ENCODE measurements at places on chromosomes 13 and 19.

- DNase-seq = no peak
Observed at GRCh38 chr13:75803164-75803611, 167.1 kb downstream of the LMO7 start.

GRCh38 chr19:54231077-54231931 is 8.5 kb upstream of the LILRB3 start:
- DNase-seq = peak; percentile 38

- no peak for DNase-seq
Observed at GRCh38 chr13:67833564-67833963, 603.4 kb upstream of the PCDH9 start.

DNA sequence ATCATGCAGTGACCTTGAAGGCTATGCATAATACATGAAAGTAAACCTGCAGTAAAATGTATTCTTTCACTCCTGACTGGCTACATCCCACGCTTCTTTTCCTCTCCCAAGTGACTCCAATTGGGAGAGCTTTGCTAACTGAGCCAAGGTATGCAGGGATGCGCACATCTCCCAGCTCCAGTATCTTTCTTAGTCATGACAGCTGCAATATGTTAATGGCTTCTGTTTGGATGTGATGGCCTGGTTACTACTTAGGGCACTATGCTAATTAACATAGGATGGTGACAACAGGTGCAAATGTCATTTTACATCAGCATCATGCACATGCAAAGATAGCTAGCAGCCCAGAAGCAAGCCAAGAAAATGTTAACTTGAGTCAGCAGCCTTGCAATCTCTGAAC is 134.7 kb downstream of the POU4F1 start:
- DNase-seq = no peak

DNA sequence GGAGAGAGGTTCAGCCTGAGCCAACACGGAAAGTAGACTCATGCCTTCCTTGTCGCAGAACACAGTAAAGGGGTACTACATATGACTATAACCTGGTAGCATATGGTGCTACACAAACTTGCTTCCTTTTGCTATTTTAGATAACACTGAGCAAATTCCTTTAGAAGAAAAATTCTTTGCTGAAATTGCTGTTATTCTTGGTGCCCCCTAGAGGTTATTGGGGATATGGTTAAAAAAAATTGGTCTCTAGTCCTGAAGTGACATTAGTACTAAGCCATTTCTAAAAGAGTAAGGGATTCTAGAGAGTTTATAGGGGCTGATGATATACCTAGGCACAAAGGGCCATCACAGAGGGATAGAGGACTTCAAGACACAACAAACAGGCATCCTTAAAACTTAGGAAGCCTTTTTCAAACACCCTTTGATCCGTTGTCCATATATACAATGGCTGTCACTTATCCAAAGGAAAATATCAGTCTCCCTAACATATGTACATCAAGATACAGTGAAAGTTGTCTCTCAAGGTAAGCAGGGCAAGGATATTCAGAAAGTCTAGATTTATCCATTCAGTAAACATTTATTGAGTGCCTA is 13.9 kb upstream of the HS6ST3 start:
- DNase-seq = peak; percentile 6

DNA sequence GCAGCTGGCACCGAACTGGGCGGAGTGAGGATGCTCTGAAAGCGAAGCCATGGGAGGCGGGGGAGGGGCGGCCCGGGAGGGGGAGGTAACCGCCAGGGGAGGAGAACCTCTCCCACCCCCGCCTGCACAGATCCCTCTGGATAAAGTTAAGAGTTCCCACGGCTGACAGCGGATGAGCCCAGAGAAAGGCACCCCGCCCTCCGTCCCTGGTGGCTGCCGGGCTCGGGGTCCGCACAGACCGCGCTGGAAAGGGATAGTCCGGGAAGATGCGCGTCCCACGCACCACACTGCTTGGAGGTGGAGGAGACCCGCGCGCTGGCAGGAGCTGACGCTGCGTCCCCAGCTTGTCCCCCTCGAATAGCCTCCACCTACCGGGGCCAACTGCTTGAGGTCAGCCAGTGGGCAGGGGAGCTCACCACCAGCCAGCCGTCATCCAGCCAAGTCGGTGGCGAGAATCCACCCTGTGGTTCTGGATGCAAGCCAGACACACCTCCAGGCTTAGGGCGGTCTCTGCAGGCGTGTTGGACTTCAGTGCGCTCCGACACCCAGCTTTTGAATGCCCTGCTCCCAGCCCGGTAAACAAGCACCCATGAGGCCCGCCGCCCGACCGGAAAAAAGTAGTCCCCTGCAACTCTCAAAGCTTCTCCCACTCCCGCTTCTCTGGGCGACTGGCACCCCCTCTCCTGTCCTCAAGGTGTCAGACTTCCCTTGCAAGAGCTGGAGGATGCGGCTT is at the start of gene TRPC4:
Gene TRPC4, minus strand, starts transcription at position 17 of the 733 bp plus-strand sequence. CDS start 86,439 bp downstream, outside the sequence.
- peak; percentile 33 for DNase-seq

GRCh38 chr13:98487016-98487415 is 89.9 kb downstream of the STK24 start:
- DNase-seq = no peak

- no peak for DNase-seq
Observed at GRCh38 chr19:46621191-46622117, 3.4 kb downstream of the PTGIR start.

- DNase-seq = peak; percentile 28
Observed at GRCh38 chr13:25783601-25784024, 268.2 kb downstream of the SHISA2 start.

DNA sequence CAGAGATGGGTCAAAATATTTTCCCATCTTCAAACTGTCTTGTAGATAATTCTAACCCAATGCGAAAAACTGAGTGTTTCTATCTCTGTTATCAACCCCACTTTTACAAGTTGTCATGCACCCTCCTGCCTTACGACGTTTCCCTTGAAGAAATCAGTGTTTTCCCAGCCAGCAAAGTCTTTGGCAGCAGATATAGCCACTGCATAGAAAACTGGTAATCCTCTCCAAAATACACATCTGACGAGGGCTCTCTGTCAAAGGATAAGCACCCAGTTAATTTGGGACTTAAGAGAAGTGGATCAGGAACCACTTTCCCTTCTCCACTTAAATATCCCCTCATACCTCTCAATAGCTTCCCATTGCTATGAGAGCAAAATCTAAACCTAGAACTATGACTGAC is 351.9 kb upstream of the MIR17HG start:
- DNase-seq = no peak

DNA sequence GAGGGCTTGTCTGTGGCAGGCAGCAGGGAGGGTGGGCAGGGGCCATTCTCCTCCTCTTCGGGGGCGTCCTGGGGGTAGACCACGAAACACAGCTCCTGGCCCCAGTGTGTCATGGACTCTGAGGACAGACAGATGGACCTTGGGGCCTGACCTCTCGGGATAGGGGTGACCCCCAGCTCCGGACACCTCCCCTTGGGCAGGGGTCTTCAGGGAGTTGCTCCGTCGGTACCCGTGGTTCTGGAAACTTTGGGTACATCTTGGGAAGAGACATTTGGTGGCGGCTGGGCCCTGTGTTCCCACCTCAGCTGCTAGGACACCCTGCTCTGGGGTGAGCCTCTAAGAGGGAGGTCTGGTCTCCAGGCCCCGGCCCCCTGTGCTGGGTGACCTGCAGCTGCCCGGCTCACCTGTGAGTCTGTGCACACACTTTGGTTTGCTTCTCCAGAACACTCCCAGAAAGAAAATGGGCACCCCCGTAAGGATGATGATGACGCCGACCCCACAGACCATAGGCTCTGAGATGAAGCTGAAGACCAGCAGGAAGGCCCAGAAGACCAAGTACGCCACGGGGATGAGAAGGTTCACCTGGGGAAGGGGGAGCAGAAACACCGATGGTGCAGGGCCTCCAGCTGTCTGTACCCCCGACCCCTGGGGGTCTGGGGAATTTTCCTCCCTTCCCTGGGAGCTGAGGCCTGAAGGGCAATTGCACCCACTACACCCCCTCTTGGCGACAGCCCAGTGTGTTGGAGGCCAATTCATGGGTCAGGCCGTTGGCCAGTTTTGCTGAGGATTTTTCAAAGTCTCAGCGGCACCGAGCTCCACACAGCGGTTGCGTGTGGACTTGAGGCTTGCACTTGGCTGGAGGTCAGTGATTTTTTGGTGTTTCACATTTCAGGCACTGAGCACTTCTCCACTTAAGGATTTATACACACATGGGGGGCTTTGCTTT is 15.0 kb downstream of the LRP3 start:
- DNase-seq = no peak

DNA sequence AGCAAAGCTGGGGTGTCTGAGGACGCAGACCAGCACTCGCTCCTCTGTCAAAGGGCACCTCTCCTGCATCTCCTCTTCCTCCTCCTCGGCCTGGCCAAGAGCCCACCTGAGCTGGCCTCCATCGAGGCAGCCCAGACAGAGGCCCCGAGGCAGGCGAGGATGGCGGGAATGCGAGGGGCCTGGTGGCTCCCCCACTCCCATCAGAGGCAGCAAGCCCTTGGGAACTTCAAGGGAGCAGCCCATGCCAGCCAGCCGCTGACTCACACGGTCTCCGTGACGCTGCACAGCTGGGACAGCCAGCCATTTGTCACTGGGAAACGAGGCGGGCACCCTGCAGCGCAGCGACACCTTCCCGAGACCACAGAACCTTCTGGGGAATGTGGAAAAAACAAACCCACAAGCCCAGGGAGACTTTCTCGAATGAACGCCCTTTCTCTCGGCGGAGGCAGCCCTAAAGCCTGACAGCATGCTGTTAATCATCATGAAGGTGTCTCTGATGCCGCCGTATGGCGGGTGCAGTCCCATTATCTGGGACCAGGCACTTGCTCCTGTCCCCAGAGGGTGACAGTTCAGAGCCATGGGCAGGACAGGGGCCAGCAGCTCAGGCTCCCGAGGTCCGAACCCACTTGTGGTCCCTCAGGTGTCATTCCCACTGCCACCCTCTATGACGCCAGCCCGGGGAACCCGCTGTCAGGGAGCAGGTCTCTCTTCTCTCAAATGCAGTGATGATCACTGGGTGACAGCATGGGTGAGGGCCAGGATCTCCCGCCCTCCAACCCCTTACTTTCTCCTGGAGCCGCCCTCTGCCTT is 53.0 kb downstream of the PEPD start:
- DNase-seq = no peak

Data from NCI-H1694 treated with DMSO at 0.1 percent for 48 hours (cell line).